Activated naive CD8-positive, alpha-beta T cell treated with anti-CD3 and anti-CD28 coated beads, Interleukin-2, amount 10 ng/mL, durations not matched to agents 7 days and 5 days (primary cell): ENCODE measurements at places on chromosomes 3 and 15. TPM values are rescaled to one million over a fixed set of nuclear protein-coding genes. Genes with fewer than 3 reads are reported as not detected.

The SI gene
- total RNA-seq = not detected

The ISLR gene
- not detected for total RNA-seq

The GOLGA6B gene
- total RNA-seq = not detected

The SGO1 gene
- total RNA-seq = 28.8 TPM

The GJD2 gene
- total RNA-seq = not detected

The CSPG4 gene
- total RNA-seq = not detected

GRCh38 chr3:5811016-5811415 lies 623.5 kb downstream of the EDEM1 start:
- H3K27me3 ChIP-seq = no peaks in the 10 kb centered on the region
- H3K27ac ChIP-seq = no peak overlapping the region
- DNase-seq = no peak
- no peaks in the 10 kb centered on the region for H3K4me1 ChIP-seq
- H3K36me3 ChIP-seq = no peaks in the 10 kb centered on the region
- no peak overlapping the region for H3K4me3 ChIP-seq

GRCh38 chr3:195407531-195408409 lies 35.0 kb downstream of the ACAP2 start:
- no peak for DNase-seq
- no peaks in the 10 kb centered on the region for H3K27me3 ChIP-seq
- H3K36me3 ChIP-seq = peaks cover 48% of the 10 kb centered on the region
- peaks cover 35% of the 10 kb centered on the region for H3K4me1 ChIP-seq

- no peak overlapping the region for H3K4me3 ChIP-seq
- H3K27ac ChIP-seq = no peak overlapping the region
- H3K4me1 ChIP-seq = no peaks in the 10 kb centered on the region
- no peaks in the 10 kb centered on the region for H3K27me3 ChIP-seq
- DNase-seq = peak; percentile 10
Observed at GRCh38 chr3:127053450-127053849, 70.5 kb downstream of the PLXNA1 start.

DNA sequence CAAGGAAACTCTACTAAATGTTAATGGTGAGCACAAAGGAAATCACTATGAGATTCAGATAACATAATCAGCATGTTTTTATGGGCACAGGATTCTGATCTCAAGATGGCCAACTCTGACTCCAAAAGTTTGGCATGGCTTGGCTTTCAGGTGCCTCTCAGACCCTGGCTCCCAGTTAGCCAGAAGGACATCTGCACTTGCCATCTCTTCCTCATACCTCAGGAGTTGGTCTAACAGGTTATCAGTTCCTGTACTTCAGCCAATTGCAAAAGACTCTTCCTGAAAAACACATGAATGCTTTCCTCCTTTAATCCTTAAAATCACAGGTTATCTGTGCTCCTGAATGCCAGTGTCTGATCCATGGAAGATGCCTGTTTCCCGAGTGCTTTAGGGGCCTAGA lies 25.0 kb downstream of the TMPRSS7 start:
- no peaks in the 10 kb centered on the region for H3K4me1 ChIP-seq
- H3K36me3 ChIP-seq = no peaks in the 10 kb centered on the region
- no peak for DNase-seq
- H3K27me3 ChIP-seq = peaks cover 2% of the 10 kb centered on the region

- no peak overlapping the region for H3K4me3 ChIP-seq
- no peaks in the 10 kb centered on the region for H3K36me3 ChIP-seq
- no peak for DNase-seq
- no peaks in the 10 kb centered on the region for H3K4me1 ChIP-seq
Observed at GRCh38 chr3:186287711-186288110, 74.3 kb downstream of the DGKG start.

DNA sequence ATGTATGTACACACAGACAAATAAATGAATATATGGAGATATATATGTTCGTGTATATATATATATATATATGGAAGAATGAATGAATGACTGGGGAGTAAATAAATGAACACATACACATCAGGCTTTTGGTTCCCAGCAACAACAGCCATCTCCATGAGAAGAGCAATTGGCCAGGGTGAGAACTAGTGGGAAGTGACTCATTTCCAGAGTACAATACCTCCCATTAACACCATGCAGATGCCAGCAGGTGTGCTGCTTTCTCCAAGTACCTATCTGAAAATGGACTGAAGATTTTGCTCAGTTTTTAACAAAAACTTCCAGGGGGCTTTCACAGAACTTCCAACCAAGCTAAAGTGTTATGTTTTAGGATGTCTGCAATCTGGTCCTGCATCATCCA lies 179.8 kb upstream of the SLC2A2 start:
- DNase-seq = no peak
- H3K4me1 ChIP-seq = peaks cover 7% of the 10 kb centered on the region
- H3K36me3 ChIP-seq = peaks cover 32% of the 10 kb centered on the region
- H3K27me3 ChIP-seq = no peaks in the 10 kb centered on the region
- no peak overlapping the region for H3K4me3 ChIP-seq
- H3K27ac ChIP-seq = no peak overlapping the region

- no peak for DNase-seq
- H3K4me1 ChIP-seq = no peaks in the 10 kb centered on the region
- peaks cover 4% of the 10 kb centered on the region for H3K27me3 ChIP-seq
- H3K27ac ChIP-seq = no peak overlapping the region
- no peak overlapping the region for H3K4me3 ChIP-seq
Observed at GRCh38 chr3:187518616-187519015, 150.4 kb downstream of the RTP4 start.

- no peaks in the 10 kb centered on the region for H3K36me3 ChIP-seq
- H3K4me3 ChIP-seq = peak overlapping the region; percentile 82
- peaks cover 14% of the 10 kb centered on the region for H3K4me1 ChIP-seq
- peak overlapping the region; percentile 89 for H3K27ac ChIP-seq
Observed at GRCh38 chr15:40762919-40763800, 708 bp upstream of the GCHFR start.

DNA sequence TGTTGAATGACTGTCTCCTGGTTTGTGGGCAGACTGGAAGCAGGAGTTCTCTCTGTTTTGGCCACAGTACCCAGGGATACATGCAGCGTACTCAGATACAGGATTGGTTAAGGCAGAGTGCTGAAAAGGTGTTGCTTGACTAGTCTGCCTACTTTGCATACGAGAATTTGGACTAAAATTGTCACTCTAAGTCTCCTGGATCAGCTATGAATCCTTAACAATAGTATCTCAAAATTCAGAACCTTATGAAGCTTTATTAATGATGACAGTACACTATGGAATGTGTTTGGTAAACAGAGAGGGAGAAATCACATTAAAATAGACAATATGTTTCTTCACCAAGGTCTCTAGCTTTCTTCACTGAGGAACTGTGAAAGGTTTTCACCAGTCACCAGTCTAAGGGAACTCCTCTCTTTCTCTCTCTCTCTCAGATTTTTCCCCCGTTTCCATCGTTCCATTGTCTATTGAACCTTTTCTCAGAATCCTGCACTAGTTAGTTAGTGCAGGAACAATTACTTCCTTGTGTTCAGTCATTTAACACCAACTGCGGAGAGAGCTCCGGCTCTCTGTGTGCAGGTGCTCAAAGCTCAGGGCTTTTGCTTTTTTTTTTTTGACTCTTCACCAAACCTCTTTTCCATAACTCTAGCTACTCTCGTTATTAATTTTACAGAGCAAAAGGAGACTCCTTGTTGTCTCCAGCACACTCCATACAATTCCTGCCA lies 85.9 kb upstream of the FNDC3B start:
- no peak overlapping the region for H3K27ac ChIP-seq
- no peaks in the 10 kb centered on the region for H3K36me3 ChIP-seq
- H3K27me3 ChIP-seq = peaks cover 11% of the 10 kb centered on the region
- H3K4me3 ChIP-seq = no peak overlapping the region
- no peaks in the 10 kb centered on the region for H3K4me1 ChIP-seq

DNA sequence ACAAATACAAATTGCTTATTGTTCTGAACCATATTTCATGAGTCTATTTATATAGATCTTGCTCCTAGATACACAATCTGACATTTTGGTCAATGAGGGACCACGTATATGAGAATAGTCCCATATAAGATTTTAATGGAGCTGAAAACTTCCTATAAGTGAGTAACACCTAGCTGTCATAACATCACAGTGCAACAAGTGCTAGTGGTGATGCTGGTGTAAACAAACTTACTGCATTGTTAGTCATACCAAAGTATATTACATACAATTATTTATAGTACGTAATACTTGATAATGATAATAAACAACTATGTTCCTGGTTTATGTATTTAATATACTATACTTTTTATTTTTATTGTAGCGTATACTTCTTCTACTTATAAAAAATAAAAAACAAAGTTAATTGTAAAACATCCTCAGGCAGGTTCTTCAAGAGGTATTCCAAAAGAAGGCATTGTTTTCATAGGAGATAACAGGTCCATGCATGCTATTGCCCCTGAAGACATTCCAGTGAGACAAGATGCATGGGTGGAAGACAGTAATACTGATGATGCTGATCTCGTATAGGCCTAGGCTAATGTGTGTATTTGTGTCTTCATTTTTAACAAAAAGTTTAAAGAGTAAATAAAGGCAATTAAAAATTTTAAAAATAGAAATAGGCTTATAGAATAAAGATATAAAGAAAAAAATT lies 46.8 kb upstream of the NAALADL2 start:
- H3K27me3 ChIP-seq = no peaks in the 10 kb centered on the region
- no peaks in the 10 kb centered on the region for H3K36me3 ChIP-seq
- no peak overlapping the region for H3K27ac ChIP-seq
- no peaks in the 10 kb centered on the region for H3K4me1 ChIP-seq
- no peak for DNase-seq
- no peak overlapping the region for H3K4me3 ChIP-seq
